GM12891 (cell line): ENCODE measurements at places on chromosomes 2 and 18.
A peak's percentile ranks its signal among the peaks of the same experiment; 100 is the strongest.

GRCh38 chr2:209610631-209611030, 161.0 kb upstream of the UNC80 start:
- DNase-seq: no peak

GRCh38 chr2:240002983-240003382, 22.2 kb downstream of the NDUFA10 start:
- DNase-seq: no peak

DNA sequence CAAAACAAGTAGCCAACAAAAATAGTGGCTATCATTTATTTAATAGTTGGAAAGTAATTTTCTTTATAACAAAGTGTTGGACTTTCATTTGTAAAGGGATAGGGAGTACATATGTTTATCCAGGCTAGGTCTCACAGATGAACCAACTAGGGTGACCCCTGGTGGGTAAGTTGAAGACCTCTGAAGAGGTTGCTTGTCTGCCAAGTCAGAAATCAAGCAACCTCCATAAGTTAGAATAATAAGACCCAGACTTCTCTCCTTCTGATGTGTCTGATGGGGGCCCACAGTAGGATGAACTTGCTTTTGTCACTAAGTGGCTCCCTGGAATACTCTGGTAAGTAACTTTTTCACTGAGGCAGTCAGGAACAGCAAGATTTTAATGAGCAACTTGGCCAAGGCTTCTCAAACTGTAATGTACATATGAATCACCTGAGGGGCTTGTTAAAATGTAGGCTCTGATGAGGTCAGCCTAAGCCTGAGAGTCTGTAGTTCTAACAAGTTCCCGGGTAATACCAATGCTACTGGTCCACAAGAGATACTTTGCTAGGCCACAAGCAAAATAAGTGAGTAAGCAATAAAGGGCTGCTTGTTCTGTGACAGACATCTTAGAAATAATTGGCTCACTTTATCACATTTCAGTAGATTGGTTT, 319.6 kb downstream of the PIK3C3 start:
- DNase-seq: no peak

DNA sequence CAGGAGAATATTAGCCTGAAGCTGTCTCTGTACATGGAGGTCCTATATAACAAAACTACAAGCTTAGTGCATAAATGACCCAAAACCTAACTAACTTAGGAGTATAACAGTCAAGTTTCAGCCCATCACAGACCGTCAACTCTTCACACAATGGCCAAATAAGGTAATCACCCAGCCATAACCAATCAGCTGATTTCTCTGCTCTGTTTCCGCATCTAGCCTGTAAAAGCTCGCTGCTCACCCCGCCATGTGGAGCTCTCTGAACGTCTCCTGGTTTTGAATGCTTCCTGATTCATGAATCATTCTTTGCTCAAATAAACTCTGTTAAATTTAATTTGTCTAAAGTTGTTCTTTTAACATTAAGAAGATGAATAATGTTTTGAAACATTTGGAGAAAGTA, 593.6 kb downstream of the TMX3 start:
- DNase-seq: no peak

DNA sequence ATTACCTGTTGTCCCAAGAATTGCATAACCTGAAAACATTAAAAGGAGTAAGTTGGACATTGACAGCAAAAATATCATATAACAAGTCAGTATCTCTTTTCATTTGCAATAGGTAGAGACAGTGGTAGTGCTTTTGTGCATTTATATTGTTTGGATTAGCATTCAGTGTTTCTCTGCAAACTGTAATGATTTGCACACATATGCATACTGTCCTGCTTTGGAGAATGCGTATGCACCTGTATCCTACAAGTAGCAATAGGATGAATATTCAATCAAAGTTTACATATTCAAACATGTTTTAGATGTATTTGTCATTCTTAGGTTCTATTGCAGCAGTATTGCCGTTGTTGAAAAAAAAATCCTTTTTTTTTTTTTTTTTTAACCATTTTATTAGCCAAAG, 201.9 kb downstream of the ZNF407 start:
- DNase-seq: no peak

- no peak for DNase-seq
Measured at GRCh38 chr18:54805571-54806334, 22.5 kb upstream of the RAB27B start.

- no peak for DNase-seq
Measured at GRCh38 chr2:68987021-68987503, 12.6 kb downstream of the GKN1 start.

DNA sequence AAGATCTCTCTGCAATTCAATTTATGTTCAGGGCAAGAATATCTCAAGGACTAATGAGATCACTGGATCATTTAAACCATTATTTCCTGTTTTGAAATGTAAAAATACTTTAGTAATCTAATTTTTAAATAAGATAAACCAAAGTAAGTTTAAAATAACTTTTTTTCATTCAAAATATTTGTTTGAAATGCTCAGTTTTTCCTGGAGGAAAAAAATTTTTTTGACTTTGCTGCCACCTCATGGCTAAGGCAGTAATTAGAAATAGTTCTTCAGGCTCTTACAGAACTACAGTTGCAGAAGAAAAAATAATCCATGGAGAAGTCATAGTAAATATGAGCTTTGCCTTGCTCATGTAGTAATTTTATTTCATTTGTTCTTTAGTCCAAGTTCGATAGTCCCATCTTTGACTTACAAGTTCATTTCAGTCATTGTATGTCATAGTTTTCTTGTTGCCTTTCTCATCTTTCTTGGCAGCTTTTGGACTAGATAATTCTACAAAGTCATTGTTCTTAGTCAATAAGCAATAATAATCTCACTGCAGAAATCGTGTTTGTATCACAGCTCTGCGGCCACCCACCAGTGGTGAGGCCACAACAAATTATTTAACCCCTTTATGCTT, 127.4 kb downstream of the DPP4 start:
- no peak for DNase-seq

GRCh38 chr2:119025013-119025412, 83.0 kb downstream of the MARCO start:
- DNase-seq: no peak

- DNase-seq: peak; percentile 63
Measured at GRCh38 chr18:79855147-79855933, 57.6 kb downstream of the KCNG2 start.

DNA sequence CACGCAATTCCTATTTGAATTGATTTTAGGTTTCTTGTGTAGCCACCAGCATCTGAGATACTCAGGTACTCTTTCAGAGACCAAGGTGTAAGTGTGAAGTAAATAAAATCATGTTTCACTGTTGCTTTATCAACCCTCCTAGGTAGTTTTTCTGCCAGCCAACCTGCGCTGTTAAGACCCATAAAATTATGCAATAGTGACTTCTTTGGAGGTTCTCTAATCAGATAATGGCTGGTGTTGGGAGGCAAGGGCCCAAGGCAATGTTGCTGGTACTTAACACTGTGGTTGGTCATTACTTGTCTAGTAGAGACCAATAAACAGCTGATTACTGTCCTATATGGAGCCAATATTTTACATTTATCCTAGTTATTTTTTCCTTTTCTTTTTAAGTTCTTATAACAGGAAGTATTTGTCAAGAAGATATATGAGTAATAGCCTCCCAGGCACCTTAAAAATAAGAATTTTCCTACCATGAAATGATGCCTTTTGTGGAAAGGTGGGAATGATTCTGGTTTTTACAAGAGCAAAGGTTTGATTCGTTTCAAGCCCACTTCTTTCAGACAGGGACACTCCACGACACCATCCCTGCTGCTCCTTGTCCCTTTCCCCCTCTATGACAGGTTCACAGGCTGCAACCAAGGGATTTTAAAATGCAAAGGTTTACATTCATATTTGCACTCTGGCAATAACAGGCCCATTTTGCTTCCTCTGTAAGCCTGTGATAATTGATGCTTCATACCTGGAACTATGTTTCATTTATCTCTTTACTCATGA, 259.3 kb downstream of the MEIS1 start:
- DNase-seq: no peak

- no peak for DNase-seq
Measured at GRCh38 chr2:118721817-118722551, 125.5 kb downstream of the EN1 start.

DNA sequence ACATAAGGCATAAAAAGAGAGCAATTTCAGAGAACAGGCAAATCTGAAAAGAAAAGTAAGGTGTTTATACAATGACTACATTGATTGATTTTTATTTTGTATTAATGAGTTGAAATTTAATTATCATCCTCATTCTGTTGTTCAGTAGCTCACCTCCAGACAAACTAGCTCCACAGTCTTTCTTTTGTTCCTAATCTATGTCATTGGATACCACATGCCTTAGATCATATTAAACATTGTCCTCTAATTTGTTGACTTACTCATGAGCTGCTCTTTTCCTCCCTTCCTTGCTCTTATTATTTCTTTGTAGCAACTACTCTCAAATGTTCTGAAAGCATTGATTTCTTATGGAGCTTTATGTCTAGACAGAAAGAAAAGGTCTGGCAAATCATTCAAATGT, 185.5 kb upstream of the ZSWIM2 start:
- no peak for DNase-seq

DNA sequence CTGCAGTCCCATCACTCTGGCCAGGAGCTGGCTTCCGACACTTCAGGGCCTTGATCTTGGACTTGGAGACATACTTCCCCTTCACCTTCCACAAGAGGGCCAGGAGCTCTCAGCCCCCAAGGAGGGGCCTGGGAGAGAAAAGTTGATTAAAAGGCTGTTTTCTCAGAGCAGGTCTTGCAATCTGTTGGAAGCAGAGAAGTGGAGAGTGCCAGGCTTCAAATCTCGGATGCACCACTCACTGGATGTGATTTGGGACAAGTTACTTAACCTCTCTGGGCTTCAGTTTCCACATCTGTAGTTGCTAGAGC, 255.3 kb downstream of the CYP26B1 start:
- DNase-seq: no peak

DNA sequence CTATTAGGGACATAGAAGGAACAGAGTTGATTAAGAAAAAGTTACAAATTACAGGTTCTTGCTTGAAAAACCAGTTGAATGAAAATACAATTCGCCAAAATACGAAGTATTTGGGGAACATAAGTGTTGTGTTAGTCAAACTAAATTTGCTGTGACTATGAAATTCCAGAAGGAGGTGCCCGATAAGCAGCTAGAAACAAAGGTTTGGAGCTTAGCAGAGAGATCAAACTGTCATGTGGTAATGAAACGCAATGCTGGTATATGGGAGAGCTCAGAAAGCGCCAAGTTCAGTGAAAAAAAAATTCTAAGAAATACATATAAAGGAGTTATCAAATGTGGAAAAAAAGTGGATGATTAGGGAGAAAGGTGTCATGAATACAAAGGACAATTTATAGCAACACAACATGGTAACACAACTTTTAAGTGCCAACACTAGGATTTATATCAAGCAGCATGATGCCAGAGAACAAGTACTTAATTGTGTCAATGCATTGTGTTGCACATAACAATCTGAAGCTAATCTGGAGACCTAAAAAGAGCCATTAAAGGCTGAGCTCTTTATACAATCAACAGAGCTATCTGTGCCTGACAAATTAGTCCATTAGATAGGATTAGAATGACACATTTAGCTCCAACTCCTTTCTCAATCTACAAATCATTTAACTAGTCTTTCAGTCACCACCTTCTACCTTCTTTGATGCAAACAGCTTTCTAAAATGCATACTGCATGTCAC, 31.2 kb downstream of the SMAD2 start:
- DNase-seq: no peak

DNA sequence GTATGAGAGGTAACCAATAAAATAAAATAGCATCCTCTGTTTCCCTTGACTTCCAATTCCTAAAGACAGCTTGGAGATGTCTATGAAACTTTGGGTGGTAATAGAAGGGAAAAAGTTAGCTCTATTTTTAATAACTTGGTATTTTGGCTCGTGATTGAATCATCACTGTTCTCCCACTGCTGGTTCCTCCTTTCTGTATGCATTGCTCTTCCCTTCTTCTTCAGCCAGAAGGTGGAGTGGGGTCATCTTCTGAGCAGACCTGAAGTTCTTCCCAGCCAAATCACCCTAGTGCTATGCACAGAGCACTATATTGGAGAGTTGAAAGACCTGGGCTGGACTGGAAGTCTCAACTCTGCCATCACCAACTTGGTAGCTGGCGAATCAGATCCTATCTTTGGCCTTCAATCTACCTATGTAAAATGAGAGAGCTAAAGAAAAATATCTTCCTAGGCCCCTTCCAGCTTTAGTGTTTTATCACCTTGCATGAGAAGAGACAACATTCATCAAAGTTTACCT, 54.1 kb downstream of the CPO start:
- DNase-seq: no peak

GRCh38 chr18:62702259-62702658, 13.1 kb upstream of the PHLPP1 start:
- DNase-seq: no peak

- DNase-seq: no peak
Measured at GRCh38 chr18:31044926-31045325, 2.4 kb upstream of the DSC3 start.

DNA sequence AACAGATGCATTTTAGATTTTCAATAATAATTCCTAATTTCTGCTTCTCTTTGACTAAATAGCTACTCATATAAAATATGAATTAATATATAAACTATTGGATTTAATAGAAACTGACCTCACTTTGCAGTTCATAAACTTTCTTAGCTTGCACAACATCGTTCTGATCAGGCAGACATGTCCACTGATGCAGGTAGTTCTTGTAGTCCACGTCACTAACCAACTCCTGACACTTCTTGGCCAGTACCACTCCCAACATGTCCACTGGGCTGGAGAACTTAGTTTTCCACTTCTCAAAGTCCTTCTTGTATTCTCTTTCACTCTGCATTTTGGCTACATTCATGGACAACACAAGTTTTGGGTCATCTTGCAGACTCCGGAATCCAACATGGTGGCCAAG, 83.8 kb downstream of the NEB start:
- DNase-seq: no peak

DNA sequence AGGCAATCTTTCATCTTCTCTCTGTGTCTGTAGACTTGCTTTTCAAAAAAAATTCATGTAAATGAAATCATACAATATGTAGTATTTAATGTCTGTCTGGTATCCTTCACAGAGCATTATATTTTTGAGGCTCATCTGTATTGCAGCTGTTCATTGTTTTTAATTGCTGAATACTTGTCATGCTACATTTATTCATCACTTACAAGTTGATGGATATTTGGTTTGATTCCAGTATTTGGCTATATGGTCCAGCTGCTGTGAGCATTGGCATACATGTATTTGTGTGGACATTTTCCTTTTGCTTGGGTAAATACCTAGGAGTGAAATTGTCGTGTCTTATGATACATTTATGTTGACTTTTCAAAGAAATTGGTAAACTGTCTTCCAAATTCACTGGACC, 441.4 kb downstream of the DCDC2C start:
- no peak for DNase-seq
